ENCODE measurements at places on chromosomes 2 and 18.

DNA sequence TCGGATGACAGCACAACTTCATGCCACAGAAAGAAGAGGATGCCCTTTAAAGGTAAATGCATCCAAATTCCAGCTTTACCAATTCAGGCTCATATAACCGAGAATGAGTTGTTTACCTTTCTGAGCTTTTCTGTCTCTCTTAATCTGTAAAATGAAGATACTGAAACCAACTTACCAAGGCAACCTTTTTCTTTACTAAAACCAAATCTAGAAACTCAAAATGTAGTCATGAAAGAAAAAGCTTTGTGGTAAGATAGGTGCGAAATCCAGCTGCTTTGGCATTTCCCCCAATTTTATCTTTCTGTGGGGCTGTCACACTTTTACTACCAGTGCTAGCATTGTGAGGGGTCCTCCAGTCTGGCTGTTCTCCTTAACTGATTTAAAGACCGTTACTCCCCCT, 240.4 kb downstream of the IKZF2 start:
- DNase-seq: no peak

GRCh38 chr2:135825550-135826176, 11.3 kb downstream of the LCT start:
- DNase-seq: no peak

- no peak for DNase-seq
Measured at GRCh38 chr2:97979904-97980303, 15.8 kb downstream of the TMEM131 start.

GRCh38 chr2:168611896-168612650, 156.0 kb downstream of the CERS6 start:
- no peak for DNase-seq

- DNase-seq: no peak
Measured at GRCh38 chr2:99867770-99868169, 274.6 kb downstream of the AFF3 start.

DNA sequence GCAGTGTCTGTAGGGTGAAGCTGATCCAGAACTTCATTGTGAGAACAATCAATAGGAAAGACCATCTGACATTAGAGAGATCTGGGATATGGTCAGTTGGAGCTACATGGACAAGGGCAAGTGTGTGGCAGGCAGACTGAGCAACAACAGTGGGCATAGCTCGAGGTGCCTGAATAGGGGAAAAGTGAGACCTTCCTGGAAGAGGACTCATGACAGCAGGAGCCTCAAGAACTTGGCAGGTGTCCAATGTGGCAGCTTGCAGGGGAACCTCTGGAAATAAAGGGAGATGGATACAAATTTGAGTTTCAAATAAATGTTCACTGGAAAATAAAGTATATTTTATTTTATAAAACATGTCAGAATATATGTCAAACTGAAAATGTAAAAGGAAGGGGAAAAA, 117.9 kb downstream of the TANC1 start:
- no peak for DNase-seq

Data from psoas muscle (tissue), 8 donors.